ENCODE measurements at places on chromosomes 6 and 20. TPM values are rescaled to one million over a fixed set of nuclear protein-coding genes. Genes with fewer than 3 reads are reported as not detected.

The SNAP91 gene
- 13.3 TPM for total RNA-seq

The OLIG3 gene
- not detected for total RNA-seq

The HLA-DOB gene
- total RNA-seq: 1.3 TPM

The VWA7 gene
- total RNA-seq: 3.1 TPM

The RAET1L gene
- total RNA-seq: not detected

The GINS1 gene
- 23.7 TPM for total RNA-seq

Data from testis (tissue), 5 donors.